ENCODE measurements at places on chromosomes 16 and 17.

GRCh38 chr16:85752511-85753420, 1.9 kb upstream of the C16orf74 start:
- DNase-seq, result no peak

- no peak for DNase-seq
Measured at GRCh38 chr17:14068542-14069250, 608 bp upstream of the COX10 start.

- DNase-seq, result no peak
Measured at GRCh38 chr16:7315813-7316212, 16.8 kb upstream of the RBFOX1 start.

DNA sequence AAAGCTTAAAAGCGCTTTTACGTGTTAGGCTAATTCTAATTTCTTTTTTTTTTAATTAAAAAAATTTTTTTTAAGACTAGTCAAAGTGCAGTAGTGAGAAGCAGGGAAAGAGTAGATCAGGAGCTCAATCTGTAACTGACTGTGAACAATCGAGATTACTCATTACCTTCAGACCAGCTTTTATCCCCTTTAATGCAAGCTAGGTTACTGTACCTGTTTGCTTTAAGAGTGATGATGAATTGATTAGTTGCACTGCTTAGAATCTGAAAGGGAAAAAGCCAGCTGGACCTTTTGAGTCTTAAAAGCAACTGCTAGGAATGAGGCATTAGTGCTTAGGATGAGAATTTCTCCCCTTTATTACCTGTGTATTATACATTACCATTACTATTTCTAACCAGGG, 19.0 kb downstream of the PSMD11 start:
- no peak for DNase-seq

DNA sequence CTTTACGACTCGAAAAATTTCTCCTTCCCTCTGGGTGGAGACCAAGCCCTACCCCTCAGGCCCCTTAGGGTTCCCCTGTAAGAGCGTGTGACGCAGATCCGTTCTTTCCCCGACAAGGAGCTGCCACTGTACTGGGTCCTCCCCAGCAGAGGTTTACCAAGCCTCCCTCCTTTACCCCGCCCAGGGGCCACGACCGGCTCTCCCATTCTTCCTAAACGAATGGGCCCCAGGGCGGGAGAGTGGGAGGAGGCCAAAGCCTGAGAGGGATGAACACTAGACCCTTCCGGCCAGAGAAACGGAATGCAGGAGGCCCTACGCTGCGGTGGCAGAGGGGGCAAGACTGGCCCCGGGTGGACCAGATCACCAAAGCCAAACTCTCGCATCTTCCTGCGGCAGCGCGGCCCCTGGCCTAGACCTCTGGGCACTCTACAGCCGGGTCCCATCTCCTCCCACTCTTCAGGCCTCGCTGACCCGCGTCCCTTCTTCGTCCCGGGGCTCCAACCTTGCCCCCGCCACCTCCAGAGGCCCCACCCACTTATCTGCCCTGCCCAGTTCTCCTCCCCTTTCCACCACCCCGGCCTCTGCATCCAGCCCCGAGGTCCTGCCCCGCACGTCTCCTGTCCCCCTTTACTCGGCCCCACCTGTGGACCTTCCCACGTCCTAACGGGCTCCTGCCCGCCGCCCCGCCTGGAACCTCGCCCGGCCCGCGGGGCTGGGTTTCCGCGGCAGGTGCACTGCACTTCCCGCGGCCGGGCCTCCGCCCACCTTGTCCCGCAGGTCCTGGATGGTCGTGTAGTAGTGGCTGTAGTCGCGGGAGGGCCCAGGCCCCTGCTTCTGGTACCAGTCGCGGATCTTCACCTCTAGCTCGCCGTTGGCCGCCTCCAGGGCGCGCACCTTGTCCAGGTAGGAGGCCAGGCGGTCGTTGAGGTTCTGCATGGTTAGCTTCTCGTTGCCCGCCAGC, 765 bp downstream of the KRT19 start:
- DNase-seq, result no peak

DNA sequence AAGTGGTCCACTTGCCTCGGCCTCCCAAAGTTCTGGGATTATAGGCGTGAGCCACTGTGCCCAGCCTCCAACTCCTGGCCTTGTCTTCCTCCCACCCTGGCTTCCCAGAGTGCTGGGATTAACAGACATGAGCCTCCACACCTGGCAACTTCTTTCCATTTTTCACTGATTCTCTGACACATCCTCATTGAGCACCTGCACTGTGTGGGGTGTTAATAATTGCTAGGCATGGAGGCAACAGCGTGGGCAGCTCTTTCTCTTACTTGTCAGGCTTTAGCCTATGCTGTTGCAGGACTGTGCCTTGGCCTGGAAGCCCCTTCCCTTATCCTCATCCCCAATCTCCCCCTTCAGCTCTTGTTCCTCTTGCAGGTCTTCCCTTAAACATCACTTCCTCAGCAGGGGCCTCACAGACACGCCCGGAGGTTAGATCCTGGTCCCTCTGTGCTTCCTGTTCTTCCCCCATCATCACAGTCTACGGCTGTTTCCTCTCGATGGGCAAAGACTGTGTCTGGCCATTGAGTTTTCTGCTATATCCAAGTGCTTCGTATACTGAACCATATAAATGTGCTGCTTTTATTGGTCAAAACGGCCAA, 7.9 kb downstream of the QPRT start:
- no peak for DNase-seq

DNA sequence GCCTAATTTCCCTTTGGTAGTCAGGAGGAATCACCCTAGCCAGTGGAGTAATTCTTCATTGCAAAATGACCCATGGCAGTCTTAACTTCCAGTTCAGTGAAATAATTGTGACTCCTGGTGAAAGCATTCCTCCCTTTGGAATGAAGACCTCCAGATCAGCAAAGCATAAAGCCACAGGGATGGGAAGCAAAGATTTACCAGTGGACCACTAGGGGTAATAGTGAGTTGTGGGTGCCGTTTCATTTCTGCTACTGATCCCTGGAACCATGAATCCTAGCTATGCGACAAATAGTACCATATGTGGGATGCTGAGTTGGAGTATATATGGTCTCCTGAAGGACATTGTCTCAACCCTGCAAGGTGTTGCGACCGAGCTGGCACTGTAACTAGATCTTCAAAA, 13.7 kb downstream of the DYNLL2 start:
- DNase-seq, result no peak

GRCh38 chr16:87464691-87465300, 28.0 kb downstream of the ZCCHC14 start:
- DNase-seq, result peak; percentile 34

- no peak for DNase-seq
Measured at GRCh38 chr16:57054771-57055170, 37.6 kb upstream of the CPNE2 start.

DNA sequence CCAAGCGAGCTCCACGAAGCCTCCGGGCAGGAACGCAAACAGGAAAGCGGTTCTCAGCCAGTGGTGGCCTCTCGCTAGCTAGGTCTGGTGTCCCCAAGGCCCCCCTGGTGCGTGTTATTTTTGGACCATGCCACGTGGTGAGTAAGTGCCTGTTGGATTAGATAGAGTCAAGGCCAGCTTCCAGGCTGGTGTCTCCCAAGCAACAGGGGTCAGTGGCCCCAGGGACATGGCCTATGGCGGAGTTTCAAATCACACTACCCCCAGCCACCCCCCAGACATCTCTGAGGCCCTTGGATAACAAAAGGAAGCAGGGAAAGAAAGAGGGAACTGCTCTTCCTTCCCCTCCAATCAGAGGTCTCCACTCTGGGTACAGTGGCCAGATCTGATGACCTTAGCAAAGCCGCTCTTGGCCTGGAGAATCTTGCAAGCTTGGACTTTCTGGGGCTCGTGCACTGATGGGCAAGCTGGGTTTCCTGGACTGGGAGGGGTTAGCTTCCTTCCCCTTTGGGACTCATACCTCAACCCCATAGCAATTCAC, 58.2 kb downstream of the MAF start:
- no peak for DNase-seq

GRCh38 chr16:10787304-10787703, 31.3 kb downstream of the TVP23A start:
- no peak for DNase-seq

DNA sequence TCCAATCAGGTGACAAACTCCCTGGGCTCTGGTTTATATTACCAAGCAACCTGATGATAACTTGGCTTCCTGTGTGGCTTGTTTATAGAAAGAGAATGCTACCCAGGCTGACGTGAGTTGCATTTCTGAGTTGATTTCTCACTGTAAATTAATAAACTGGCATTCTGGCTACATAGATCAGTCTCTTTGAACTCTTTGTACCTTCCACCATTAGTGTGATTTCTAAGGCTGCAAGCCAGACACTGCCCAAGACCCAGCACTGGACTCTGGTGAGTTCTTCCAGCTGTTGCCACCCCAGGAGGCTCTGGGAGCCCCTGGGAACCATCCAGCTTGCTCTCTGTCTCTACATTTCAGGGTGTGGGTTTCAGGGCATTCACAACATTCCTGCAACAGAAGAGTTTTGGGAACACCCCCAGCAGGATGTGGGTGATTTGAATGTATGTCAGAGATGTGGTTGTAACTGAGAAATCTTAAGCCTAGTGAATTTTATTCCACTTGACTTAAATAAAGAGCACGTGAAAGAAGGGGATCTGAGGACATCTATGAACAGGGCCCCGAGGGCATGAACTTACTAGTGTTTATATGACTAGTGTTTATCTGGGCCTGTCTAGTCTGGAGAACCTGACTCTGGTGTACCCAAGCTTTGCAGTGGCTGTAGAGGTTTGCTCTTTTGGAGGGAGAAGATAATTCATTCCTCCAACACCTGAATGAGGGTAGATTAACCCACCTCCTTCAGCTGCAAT, 30.3 kb upstream of the LRRC37A start:
- DNase-seq, result no peak

DNA sequence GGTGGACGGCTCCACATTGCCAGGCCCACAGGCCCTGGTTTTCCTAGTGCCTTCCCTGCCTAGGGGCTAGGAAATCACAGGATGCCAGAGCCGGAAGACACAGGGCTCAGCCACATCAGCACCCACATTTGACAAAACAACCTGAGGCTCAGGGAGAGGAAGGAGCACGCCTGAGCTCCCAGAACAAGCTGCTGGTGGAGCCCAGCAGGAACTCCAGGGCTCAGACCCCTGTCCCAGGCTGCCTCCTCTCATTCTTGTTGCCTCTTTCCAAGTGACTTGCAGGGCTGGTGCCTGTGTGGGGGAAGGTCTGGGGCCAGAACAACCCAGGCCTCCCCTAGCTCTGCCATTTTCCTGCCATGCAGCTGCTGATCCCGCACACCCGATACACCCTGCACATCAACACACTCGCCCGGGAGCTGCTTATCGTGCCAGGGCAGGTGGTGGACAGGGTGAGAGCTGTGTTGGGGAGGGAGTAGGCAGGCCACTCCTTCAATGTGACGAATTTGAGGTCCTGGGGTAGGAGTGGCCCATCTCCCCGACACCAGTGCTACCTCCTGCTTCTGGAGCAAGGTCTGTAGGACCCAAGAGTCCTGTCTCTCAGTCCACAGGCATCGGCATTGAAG, 7.6 kb downstream of the ALOX15B start:
- no peak for DNase-seq

- no peak for DNase-seq
Measured at GRCh38 chr17:2062571-2063183, 7.8 kb downstream of the HIC1 start.

DNA sequence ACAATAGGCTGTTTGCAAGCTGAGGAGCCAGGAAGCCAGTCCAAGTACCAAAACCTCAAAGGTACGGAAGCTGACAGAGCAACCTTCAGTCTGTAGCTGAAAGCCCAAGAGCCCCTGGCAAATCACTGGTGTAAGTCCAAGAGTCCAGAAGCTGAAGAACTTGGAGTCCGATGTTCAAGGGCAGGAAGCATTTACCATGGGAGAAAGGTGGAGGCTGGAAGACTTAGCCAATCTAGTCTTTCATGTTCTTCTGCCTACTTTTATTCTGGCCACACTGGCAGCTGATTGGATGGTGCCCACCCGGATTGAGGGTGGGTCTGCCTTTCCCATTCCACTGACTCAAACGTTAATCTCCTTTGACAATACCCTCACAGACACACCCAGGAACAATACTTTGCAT, 15.3 kb downstream of the CD300LB start:
- DNase-seq, result no peak

GRCh38 chr17:46818929-46819859, 702 bp upstream of the WNT3 start:
- no peak for DNase-seq

GRCh38 chr17:83053021-83053681, 26.3 kb upstream of the METRNL start:
- no peak for DNase-seq

DNA sequence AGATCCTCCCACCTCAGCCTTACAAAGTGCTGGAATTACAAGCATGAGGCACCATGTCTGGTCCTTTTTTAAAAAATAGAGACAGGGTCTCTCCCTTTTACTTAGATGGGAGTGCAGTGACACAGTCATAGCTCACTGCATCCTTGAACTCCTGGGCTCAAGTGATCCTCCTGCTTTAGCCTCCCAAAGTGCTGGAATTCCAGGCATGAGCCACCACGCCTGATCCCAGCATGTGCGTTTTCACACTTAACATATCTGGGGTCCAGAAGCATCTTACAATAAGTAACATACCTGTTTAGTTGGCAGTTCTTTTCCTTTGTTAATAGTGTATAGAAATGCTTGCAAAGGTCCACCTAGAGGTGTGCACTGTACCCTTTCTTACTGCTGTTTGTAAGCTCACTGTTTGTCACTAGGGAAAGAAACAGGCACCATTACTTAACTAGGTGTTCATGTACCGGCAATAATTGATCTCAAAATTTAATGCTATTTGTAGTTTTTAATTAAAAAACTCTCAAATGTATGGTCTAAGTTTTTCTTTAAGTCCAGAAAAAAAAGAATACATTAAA, 221.7 kb downstream of the RPTOR start:
- no peak for DNase-seq

DNA sequence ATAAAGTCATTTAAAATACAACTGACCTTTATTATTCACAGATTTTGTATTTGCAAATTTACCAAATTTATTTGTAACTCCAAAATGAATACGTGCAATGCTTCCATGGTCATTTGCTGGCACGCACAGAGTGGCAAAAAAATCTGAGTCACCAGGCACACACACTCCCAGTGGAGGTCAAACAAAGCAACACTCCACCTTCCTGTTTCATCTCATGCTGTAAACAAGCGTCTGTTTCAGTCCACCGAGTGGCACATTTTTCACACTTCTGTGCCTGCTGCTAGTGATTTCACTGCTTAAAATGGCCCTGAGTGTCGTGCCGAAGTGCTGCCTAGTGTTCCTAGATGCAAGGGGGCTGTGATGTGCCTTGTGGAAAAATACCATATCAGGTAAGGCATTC, 17.8 kb upstream of the ITGAE start:
- DNase-seq, result no peak

DNA sequence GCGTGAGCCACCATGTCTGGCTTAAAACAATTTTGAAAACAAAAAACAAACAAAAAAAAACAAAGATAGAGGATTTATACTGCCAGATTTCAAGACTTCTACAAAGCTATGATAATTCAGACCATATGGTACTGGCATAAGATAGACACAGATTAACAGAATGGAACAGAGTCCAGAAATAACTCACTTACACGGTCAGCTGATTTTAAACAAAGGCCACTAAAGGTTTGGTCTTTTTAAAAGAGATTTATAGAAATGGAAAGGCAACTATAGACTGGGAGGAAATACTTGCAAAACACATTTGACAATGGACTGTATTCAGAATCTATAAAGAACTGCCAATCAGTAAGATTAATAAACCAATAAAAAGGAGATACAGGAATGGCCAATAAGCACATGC, 48.6 kb upstream of the MNT start:
- DNase-seq, result no peak

- DNase-seq, result no peak
Measured at GRCh38 chr17:73513426-73513825, 130.8 kb downstream of the SDK2 start.

GRCh38 chr17:4969047-4969550, 1.5 kb upstream of the SPAG7 start:
- peak; percentile 34 for DNase-seq

- DNase-seq, result no peak
Measured at GRCh38 chr16:29802416-29802935, 3.9 kb upstream of the MAZ start.
